ENCODE measurements at places on chromosomes 2 and 18. TPM values are rescaled to one million over a fixed set of nuclear protein-coding genes. Genes with fewer than 3 reads are reported as not detected.

Gene FAHD2A
- total RNA-seq: 42.0 TPM

Gene SCN9A
- 4.9 TPM for total RNA-seq

Gene RPRM
- 2.9 TPM for total RNA-seq

Gene CNRIP1
- 43.2 TPM for total RNA-seq

Gene GPR148
- total RNA-seq: not detected

Gene QPCT
- 6.9 TPM for total RNA-seq

Gene CCDC85A
- total RNA-seq: 4.7 TPM

Gene ASB18
- total RNA-seq: not detected

Gene LCT
- total RNA-seq: not detected

Gene CDH19
- 18.2 TPM for total RNA-seq

Gene LBX2
- not detected for total RNA-seq

Gene ANKRD53
- 4.9 TPM for total RNA-seq

Gene RAX
- not detected for total RNA-seq

Gene MAP2
- total RNA-seq: 15.5 TPM

Gene GPR155
- 6.6 TPM for total RNA-seq

Gene CREG2
- total RNA-seq: 0.25 TPM

Gene OSGEPL1
- 8.1 TPM for total RNA-seq

Gene DNER
- total RNA-seq: 11.3 TPM

Gene DSG4
- not detected for total RNA-seq

Gene CTDP1
- 23.3 TPM for total RNA-seq

Gene TMEM182
- total RNA-seq: 2.2 TPM

Gene ANO7
- total RNA-seq: 0.98 TPM

Gene ANKRD36C
- 36.6 TPM for total RNA-seq

Gene CPLX4
- total RNA-seq: not detected

Gene CHRNA1
- total RNA-seq: not detected

Gene TXNDC2
- 0.49 TPM for total RNA-seq

Gene EVA1A
- total RNA-seq: not detected

Gene RBM45
- total RNA-seq: 9.1 TPM

Gene LIMS2
- total RNA-seq: 44.2 TPM

Gene IFT172
- total RNA-seq: 30.7 TPM

Gene FARP2
- total RNA-seq: 32.9 TPM

Gene THSD7B
- total RNA-seq: 0.49 TPM

Gene FRZB
- 3.9 TPM for total RNA-seq

Gene IL36B
- not detected for total RNA-seq

Gene TANK
- 94.0 TPM for total RNA-seq

Gene SCN2A
- total RNA-seq: 1.2 TPM

Gene UNC80
- 0.25 TPM for total RNA-seq

Gene CRYGC
- total RNA-seq: not detected

Gene CYP26B1
- total RNA-seq: 6.9 TPM

Gene CD8A
- total RNA-seq: 6.9 TPM

Data from vagina (tissue), 2 donors.